HT1080 (cell line): ENCODE measurements at places on chromosomes 12 and 14.

- no peak for DNase-seq
These were observed 584.2 kb downstream of the DIO2 start for GRCh38 chr14:79627058-79627457.

DNA sequence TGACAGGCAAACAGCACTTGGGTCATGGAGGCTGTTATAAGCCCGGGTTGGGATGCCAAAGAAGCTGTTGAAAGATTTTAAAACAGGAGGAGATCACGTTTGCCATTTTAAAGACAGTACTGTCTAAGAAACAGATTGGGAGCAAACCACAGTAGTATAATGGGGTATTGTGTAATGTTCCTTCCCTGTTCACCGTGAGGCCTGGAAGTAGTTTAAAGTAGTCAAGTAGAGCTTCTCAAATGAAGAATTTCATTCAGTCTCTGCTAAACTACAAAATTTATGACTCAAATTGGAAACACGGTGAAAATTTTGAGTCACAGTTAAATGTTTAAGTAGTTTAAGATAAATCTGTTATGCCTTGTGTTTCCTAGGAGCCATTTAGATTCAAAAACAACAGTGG is 35.8 kb downstream of the ATP2A2 start:
- DNase-seq = peak; percentile 61

DNA sequence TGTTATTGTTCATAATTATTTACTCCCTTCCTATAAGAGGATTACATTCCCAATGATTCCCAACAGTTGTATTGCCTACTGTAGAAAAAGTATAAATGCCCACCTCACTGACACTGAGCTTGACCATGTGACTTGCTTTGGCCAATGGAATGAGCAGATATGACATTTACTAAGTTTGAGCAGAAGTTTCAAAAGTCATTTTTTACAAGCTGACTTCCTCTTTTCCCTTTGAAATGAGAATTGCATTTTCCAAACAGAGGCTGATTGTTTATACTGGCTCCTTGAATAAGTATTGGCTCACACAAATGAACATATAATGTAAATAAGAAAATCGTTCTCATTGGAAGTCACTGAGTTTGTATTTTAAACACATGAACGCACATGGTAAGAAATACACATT is 116.4 kb upstream of the LRFN5 start:
- DNase-seq = no peak

GRCh38 chr12:132719141-132719953 is 8.7 kb downstream of the PGAM5 start:
- peak; percentile 30 for DNase-seq

GRCh38 chr12:1606021-1606622 is 11.7 kb upstream of the FBXL14 start:
- peak; percentile 77 for DNase-seq

GRCh38 chr12:13523536-13524307 is 327.2 kb downstream of the EMP1 start:
- no peak for DNase-seq

DNA sequence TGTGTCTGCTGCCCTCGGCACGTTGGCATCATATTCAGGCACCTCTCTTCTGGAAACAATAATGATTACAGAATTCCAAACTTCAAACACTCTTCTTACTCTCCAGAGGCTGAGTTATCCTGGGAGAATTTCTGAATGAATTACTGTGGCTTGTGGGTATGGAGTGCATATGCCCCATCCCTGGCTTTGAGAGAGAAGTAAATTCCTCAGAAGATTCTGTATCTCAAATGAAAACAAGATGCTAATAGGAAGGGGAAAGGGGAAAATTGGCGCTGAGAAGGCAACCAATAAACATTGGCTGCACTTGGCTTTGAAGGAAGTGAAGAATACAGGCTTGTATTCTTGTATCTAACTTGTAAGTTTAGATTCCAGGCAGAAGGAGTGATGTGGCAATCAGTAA is 132.0 kb upstream of the NOVA1 start:
- peak; percentile 14 for DNase-seq

GRCh38 chr12:111224186-111225066 is 144.5 kb downstream of the PHETA1 start:
- no peak for DNase-seq

- DNase-seq = no peak
These were observed 508.1 kb downstream of the PCNX1 start for GRCh38 chr14:71415404-71415690.

DNA sequence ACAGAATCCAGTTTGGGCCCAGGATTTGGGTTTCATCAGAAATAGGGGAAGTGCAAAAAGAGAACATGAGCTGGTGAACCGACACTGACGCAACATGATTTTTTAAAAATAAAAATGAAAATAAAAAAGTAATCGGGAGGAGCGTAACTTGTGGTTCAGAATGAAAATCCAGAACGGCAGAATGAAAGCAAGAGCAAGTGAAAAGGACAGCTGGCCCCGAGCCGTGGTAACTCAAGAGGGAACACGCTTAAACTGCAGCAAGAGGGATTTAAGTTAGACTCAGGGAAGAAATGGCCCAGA is 1.6 kb downstream of the SLC6A12 start:
- no peak for DNase-seq

GRCh38 chr14:82387699-82388098 is 854.0 kb upstream of the SEL1L start:
- no peak for DNase-seq

- no peak for DNase-seq
These were observed 14.8 kb downstream of the P2RX2 start for GRCh38 chr12:132633398-132633797.

DNA sequence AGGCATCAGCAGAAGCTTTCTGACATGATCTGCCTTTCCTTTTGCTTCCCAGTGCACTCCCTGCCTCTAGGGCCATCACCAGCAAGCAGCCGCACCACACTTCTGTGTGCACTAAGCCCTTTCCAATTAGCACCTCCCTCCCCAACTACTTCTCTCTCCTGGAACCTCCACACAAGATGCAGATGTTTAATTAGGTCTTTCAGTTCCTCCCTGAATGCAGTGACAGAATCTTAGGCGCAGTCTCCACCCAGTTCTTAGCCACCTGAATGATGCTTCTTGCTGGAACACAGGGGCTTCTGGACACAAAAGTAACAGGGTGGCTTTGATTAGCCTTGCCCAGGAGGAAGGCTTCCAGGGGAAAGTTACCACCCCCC is 32.9 kb downstream of the NIN start:
- no peak for DNase-seq

DNA sequence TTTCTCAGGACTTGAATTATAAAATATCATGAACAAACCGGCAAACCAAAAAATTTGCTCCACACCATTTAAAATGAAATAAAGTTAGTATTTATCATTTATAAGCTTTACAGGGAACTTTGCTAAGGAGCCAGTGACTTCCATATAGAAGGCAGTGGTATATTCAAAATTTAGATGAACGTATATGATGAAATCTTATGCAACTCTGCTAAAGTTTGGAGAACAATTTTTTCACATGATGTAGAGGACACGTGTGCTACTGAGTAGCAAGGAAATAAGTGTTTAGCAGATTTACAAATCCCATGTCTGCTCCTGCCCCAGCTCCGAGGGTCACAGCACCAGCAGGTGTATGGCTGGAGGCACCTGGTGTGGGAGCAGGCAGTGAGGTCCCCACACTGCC is 70.8 kb upstream of the IFNG-AS1 start:
- DNase-seq = no peak

GRCh38 chr14:89190765-89191513 is 226.1 kb downstream of the FOXN3 start:
- DNase-seq = no peak

GRCh38 chr14:35401422-35402265 is 2.9 kb downstream of the NFKBIA start:
- DNase-seq = no peak

GRCh38 chr14:53993920-53994607 is 37.4 kb upstream of the BMP4 start:
- DNase-seq = no peak

GRCh38 chr14:53531730-53532129 is 378.6 kb upstream of the DDHD1 start:
- no peak for DNase-seq

DNA sequence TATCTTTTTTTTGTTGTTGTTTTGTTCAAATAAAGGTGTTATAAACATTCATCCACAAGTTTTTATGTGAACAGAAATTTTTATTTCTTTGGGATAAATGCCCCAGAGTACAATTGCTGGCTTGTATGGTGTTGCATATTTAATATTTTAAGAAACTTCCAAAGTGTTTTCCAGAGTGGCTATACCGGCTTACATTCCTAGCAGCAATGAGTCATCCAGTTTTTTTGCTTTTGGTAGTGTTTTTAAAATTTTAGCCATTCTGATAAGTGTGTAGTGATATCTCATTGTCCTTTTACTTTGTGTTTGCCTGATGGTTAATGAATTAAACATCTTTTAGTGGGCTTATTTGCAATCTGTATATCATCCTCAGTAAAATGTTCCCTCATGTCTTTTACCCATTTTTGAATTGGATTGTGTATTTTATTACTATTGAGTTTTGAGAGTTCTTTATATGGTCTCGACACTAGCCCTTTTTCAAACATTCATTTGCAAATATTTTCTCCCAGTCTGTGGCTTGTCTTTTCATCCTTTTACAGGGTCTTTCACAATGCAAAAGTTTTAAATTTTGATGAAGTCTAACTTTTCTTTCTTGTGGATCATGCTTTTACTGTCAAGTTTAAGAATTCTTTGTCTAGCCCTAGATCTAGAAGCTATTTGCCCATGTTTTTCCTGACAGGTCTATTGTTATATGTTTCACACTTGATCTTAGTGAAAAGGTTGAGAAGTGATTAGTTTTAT is 29.5 kb downstream of the PPP4R4 start:
- DNase-seq = no peak

GRCh38 chr14:51240804-51241380 is 845 bp downstream of the TMX1 start:
- no peak for DNase-seq

DNA sequence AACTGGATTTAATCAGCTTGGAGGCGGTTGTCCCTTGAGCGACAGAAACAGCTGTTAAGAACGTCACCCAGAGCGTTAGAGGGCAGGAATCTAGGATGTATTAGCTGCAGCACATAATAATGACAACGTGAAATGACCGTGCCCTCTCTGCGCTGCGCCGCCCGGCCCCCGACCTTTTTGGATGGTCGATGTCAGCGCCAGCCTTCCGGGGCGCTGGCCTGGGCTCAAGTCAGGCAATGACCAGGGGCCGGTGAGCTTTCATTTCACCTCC is 427 bp upstream of the TMEM120B start:
- no peak for DNase-seq

DNA sequence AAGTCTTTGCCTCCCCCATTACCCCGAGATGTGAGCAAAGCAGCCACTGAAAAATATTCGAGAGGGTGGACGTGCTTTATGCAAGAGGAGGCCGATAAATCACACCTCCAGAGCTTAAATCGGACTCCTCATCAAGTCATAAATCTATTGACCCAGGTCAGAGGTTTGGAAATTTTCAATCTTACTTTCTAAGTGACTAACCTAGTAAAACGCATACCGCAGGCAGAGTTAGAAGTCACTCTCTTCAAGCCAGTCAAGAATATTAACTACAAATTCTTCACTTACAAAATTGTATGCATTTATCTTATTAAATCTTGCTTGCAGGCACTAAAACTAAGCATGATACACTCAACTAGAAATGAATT is 34.9 kb downstream of the GPHB5 start:
- no peak for DNase-seq

DNA sequence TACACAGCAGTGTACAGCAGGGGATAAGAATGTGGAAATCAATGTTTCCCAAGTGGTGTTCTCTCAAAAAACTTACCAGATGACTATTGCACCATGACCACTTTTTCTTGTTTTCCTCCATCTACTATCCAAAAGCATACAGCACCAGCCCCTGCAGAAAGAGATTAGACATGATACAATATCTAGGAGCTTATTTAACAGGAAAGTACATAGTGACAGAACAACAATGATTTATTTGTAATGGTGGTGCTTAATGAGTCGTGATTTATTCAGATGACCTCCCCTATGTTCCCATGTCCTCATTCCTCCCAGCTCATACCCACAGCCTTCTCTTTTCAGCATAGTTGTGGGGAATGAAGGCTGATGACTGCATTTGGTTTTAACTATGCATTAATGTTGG is 413.6 kb downstream of the BTG1 start:
- no peak for DNase-seq

GRCh38 chr12:27733052-27733656 is 22.5 kb downstream of the MRPS35 start:
- DNase-seq = peak; percentile 13

- DNase-seq = no peak
These were observed 22.4 kb downstream of the MAGOHB start for GRCh38 chr12:10590966-10591365.

GRCh38 chr12:4984971-4985370 is 58.7 kb upstream of the KCNA5 start:
- DNase-seq = no peak

GRCh38 chr12:70646850-70647249 is 9.6 kb upstream of the PTPRB start:
- DNase-seq = peak; percentile 76

GRCh38 chr12:32988982-32989381 is 92.4 kb upstream of the PKP2 start:
- no peak for DNase-seq

DNA sequence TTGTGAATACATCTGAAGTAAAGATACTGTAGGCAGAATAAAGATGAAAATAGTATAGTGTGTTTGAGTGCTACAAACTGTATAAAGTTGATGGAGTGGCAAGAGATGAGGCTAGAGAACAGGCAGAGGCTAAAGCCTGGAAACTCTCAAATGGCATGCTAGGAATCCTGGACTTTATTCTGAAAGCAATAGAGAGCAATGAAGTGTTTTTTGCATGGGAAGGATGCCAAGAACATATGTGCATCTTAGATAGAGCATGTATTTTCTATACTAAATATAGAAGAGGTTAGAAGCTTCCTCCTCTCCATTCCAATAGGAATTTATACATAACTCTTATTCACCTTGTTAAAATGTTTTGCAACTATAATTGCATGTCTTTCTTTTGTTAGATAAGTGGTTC is 86.3 kb upstream of the TMTC2 start:
- no peak for DNase-seq

GRCh38 chr14:31204593-31205534 is 2.7 kb downstream of the HECTD1 start:
- DNase-seq = no peak

DNA sequence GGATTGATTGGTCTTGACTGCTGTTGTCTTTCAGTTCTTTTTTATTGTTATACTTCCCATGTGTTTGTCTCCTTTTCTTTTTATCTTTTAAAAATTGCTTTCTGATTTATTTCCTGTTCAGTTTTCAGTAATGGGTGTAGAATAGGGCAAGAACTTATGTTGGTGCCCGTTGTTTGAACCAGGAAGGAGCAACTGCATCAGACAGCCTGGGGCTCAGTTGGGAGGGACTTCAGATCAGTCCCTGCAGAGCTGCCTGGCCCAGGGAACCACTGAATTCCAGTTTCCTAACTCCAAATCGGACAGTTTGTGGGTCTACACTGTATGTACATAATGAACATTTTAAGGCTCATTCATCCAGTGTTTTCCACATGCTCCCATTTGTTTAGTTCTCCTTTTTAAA is 64.9 kb downstream of the FBXO34 start:
- no peak for DNase-seq
